ENCODE measurements at places on chromosomes 12 and 14. TPM values are rescaled to one million over a fixed set of nuclear protein-coding genes. Genes with fewer than 3 reads are reported as not detected.

The GLIPR1L1 gene
- not detected for total RNA-seq

The MARCHF9 gene
- 1.4 TPM for total RNA-seq

The NDRG2 gene
- total RNA-seq: 12.0 TPM

The ZNF384 gene
- total RNA-seq: 39.4 TPM

The TAS2R46 gene
- not detected for total RNA-seq

The C12orf50 gene
- total RNA-seq: not detected

The LGR5 gene
- total RNA-seq: not detected

The DHRS2 gene
- total RNA-seq: not detected

The KIF26A gene
- 1.2 TPM for total RNA-seq

The KRT73 gene
- not detected for total RNA-seq

The RPGRIP1 gene
- total RNA-seq: under 0.01 TPM

The COPZ1 gene
- 132 TPM for total RNA-seq

The GPR84 gene
- total RNA-seq: 0.13 TPM

The EMP1 gene
- total RNA-seq: 190 TPM
